Effector memory CD8-positive, alpha-beta T cell (primary cell): ENCODE measurements at places on chromosomes 13 and 19.

DNA sequence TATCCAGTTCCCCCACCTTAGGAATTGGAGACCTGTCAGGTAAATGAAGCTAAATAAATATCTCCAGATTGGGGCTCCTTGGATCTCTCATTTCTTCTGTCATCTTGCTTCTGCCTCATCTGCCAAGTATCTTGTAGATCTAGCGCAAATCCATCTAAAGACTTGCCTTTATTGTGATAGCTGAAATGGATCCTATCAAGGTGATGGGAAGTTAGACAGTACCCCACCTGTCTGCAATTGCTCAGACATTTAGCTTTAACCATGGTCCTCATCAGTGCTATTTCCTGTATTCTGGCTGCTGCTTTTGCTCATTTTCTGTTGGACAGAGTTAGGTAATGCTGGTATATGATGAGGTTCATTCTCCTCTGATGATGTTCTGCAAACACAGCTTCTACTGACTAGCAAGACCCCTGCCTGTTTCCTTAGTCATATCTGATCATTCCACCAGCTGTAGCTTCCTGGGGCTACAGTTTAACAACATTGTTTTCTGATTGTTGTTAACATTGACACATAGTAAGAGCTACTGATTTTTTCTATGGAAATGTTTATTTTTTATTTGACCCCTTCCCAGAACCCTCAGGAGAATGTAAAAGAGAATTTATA is 340.0 kb downstream of the DCT start:
- DNase-seq, result no peak

GRCh38 chr13:49627831-49628652 is at the start of gene ARL11:
Gene ARL11 (plus strand): TSS chr13:49628507. CDS start chr13:49630448, 1,941 bp downstream.
- peak; percentile 10 for DNase-seq

GRCh38 chr13:30985637-30986205 is 53.3 kb downstream of the TEX26 start:
- DNase-seq, result no peak

DNA sequence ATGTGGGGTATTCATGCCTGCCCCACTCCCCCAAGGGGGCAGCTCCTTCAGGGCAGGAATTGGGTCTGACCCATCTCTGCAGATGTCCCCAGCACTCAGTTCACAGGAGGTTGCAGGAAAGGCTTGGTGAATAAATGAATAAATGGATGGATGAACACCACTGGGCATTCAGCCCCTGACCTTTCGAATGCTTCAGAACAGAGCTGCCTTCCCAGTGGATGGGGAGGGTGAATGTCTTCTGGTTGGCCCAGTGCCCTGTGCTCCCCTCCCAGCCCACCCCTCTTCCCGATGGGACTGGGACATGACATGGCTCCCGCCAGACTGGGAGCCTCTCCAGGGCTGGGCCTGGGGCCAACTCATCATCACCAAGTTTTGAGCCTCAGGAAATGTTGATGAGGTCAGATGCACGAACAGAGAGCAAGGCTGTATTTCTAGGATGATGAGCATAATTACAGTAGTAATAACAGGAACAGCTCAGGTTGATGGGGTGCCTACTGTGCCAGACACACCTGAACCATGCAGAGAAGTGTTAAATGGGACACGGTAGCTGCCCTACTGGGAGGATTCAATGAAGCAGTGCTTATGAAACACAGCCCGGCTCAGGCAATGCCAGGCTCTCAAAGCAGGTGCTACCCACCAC is 25.7 kb downstream of the VRK3 start:
- DNase-seq, result no peak

DNA sequence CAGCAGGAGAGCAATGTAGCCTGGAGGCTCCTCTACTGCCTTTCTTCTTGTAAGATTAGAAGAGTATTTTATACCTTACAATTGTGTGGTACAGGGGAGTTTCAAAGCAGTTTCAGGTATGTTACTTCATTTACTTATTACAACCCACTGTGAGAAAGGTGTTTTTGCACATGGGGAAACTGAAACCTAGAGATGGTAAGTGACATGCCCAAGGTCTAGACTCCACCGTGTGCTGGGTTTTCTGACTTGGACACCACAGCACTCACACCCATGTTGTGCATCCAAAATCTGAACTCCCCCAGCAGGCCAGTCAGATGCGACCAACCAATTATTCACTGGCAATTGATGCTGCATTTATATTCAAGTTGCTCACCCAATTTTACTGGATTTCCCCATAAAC is 22.8 kb downstream of the ERICH6B start:
- no peak for DNase-seq

DNA sequence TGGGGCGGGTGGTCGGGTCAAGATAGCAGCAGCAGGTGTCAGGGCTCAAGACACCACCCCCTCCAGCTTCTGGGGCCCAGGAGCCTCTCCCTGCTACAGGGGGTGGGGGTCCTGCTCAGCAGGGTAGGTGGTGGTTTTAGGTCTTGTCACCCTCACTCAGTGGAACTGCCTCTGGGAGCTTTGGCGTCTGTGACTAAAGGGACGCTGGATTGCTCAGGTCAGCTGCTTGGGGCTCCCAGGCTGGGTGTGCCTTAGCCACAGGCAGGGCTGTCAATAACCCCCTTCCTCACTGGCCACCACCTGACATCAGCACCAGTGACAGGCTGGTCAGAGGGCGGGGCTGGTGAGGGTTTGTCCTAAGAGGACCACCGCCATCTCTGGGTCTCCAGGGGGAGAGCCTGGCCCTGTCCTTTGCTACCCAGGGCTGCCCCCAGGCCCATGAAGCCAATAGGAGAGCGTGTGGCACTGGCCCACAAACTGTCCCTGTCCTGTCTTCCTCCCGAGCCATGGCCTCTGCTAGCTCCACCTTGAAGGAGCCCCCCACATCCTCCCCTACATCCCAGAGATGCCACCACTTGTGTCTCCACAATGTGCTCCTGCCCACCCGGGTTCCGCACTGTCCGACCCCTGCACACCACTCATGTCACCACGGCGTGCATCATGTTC is 36.4 kb downstream of the MAU2 start:
- no peak for DNase-seq

DNA sequence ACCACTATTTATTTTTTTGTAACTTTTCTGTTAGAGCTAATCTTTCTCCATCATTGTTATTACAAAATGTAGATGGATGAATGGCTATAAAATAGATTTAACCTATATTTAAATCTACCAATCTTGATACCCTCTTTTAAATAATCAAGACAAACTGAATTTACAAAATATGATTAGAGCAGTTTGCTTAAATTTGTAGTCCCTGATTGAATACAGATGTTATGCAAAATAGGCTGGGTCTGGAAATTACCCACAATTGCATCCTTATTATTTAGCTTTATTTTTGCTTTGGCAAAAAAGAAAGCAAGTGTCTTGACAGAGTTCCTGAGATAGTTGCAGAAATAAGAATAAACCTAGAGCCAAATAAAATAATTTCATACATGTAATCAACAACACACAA is 352.8 kb downstream of the KLF12 start:
- no peak for DNase-seq

GRCh38 chr19:48433337-48433736 is 12.4 kb upstream of the GRWD1 start:
- no peak for DNase-seq

DNA sequence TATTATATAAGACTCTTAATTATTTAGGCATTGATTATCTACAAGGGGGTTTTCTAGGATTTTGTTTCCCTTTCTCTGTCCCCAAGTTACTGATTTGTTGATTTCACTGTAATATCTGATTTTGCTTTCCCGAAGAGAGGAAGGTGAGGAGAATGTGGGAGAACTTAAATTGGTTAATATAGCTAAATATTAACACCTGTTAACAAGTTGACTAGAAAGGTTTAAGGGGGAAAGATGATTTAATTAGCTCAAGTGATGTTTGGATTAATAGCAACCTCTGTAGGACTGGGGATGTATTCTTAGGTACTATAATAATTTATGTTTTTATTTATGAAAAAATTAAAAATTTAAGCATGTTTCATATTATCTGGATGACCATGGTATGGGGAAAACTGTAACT is 35.1 kb downstream of the SPATA13 start:
- DNase-seq, result no peak

DNA sequence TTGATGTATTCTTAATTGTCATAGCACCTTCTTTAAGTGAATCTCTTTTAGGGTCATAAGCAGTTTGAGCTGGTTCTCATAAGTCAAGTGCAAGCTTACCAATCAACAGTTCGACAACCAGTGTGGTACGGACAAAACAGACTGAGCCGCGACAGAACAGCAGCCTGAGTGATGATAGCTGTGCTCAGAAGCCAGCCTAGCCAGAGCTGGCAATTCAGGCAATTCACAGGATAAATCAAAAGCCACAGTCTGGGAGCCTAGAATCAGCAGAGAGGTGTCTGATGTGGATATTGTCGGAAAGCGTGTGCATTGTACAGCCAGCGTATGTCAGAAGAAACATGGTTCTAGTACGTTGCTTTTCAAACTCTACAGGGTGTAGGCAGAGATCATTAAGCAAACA is 14.9 kb downstream of the UBE2L5 start:
- no peak for DNase-seq

DNA sequence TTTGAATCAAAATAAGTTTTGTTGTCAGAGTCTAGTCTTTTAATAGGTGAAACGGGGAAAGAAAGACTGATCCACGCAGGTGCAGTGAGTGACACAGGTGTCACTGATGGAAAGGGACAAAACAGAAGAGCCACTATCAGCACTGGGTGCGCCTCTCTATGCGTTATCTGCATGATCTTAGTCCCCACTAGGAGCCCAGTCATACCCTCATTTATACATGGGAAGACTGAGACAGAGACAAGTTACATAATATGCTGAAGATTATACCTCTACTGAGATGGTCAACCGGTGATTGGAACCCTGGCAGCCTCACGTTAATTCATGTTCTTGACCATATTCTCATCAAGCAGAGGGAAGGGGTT is 3.4 kb downstream of the LRCH1 start:
- DNase-seq, result no peak

DNA sequence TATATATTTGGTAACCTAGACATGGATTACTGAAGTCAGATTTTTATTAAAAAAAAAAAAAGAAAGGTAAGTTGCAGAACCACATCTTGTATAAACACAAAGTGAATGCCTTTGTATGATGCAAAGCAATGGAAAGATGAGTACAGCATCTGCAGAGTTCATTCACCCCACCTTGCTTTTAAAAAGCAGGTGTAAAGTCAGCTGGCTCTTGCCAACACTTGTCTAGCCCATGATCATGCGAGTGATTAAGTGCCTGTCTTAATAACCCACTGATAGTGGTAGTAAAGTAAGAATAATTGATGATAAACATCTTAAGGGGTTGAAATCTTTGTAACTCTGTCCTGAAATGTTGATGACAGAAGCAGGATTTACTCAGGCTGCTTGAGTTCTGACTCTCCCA is 710.4 kb downstream of the EFNB2 start:
- no peak for DNase-seq

DNA sequence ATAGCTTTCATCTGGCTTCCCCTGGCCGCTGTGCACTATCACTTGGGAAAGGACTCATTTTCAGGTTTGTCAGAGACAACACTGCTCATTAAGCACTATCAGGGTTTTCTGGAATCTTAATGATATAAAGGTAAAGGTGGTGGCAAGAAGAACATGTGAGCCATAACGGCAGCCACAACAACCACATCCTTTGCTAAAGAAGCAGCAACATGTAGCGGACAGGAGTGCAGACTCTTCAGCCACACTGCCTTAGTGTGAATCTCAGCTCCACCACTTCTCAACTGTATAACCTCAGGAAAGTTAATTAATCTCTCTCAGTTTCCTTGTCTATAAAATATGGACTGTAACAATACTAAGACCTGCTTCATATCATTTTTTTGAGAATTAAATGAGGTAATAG is 24.1 kb upstream of the MIR17HG start:
- DNase-seq, result no peak

GRCh38 chr13:48891586-48891985 is 84.1 kb upstream of the FNDC3A start:
- no peak for DNase-seq
